Stimulated activated naive B cell treated with anti-CD40 and anti-IgM and Interleukin-4, amounts not matched to agents 10 μg/mL and 1 μg/mL and 100 μg/mL, for 72 hours (primary cell): ENCODE measurements at places on chromosomes 5 and 9.

DNA sequence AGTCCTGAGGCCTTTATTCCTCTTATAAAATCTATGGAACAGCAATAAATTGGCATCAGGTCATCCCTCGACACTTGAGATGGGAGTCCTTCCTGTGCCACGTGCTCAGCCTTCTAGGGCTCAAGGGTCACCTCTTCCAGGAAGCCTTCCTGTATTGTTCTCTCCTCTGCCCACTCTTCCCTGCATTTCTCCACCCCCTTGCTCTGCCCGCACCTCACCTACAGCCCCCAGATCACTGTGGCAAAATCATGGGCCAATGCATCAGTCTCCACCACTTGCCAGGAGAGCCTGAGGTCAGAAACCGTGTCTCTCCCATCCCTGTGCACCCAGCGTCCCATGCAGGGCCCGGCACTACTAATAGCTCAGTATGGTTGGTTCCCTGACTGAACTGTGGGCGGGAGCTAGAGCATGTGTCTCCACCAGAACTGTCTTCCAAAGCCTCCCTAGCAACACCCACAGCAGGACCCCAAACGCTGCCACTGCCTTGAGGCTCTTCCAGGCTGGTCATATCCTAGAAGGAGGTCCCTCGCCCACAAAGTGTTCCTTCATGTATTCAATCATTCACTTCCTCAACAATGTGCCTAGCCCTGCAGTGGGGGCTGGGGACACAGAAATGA is 13.5 kb downstream of the DUSP1 start:
- no peak for DNase-seq

DNA sequence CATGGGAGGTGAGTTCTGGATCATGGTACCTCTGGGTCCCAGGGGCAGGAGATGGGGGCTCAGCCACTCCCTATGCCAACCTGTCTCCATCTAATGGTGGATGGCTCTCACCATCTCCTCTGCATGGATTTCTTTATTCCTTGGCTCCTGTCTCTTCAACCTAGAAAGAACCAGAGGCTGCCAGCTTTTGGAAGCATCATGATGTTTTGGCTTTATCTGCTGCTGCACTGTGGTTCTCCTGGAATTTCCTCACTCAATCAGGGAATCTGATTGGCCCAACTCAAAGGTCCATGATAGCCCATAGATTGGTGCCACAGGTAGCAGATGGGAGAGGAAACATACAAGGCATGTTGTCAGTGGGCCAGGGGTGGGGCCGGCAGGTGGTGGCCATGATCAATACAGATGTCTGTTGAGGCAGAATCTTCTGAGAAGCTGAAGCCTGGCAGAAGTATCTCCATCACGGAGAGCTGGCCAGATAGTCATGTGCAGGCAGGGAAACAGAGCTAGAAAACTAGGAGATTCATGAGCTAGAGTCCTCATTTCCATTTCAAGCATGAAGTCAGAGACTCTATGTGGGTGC is 158.2 kb downstream of the MACROH2A1 start:
- no peak for DNase-seq

GRCh38 chr5:99449786-99450185 is 521.0 kb upstream of the CHD1 start:
- no peak for DNase-seq

GRCh38 chr5:173236531-173237142 is 1.6 kb upstream of the NKX2-5 start:
- no peak for DNase-seq

- DNase-seq, result no peak
Observed at GRCh38 chr5:132369007-132369473, 470 bp upstream of the SLC22A5 start.
